Brain (organoid and tissue), 16 donors: ENCODE measurements at places on chromosomes 3 and 15. TPM values are rescaled to one million over a fixed set of nuclear protein-coding genes. Genes with fewer than 3 reads are reported as not detected.
A peak's percentile ranks its signal among the peaks of the same experiment; 100 is the strongest.

GRCh38 chr15:22819651-22820050 is 18.8 kb upstream of the NIPA2 start:
- DNase-seq: no peak

The DUOX1 gene
- 1.3 TPM for polyA plus RNA-seq

- no peak for DNase-seq
These were observed 269.0 kb downstream of the ZNF621 start for GRCh38 chr3:40793730-40794129.

DNA sequence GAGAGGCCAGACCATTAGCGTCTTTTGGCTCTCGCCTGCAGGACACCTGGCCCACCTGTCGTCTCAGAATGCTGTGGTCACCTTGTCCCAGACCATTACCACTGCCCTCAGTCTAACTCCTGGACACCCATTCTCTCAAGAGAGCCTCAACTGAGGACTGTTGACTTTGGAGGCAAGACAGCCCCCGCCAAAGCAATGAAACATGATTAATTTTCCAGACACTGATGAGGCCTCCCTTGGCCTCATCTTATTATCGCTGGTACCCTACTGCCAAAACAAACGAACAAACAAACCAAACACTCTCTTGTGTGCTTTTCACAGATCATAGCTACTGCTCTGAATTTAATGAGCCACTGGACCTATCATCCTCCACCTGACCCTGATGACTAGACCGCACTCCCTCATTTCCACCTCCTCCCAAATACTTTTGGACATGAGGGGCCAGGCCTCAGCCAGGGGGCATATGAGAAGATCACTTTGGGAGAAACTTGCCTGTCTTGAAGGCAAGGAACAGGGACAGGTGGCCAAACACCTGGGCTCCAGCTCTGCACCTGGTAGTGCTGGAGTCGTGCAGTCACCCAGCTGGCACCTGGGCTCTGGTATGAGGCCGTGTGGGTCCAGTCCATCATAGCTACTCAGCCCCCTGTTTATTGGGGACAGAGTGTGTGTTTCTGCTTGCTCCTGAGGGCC is 27.6 kb downstream of the ALS2CL start:
- no peak for DNase-seq

GRCh38 chr3:126962756-126963155 is 20.2 kb upstream of the PLXNA1 start:
- no peak for DNase-seq

GRCh38 chr3:22928216-22929110 is 274.7 kb upstream of the UBE2E2 start:
- peak; percentile 69 for DNase-seq

DNA sequence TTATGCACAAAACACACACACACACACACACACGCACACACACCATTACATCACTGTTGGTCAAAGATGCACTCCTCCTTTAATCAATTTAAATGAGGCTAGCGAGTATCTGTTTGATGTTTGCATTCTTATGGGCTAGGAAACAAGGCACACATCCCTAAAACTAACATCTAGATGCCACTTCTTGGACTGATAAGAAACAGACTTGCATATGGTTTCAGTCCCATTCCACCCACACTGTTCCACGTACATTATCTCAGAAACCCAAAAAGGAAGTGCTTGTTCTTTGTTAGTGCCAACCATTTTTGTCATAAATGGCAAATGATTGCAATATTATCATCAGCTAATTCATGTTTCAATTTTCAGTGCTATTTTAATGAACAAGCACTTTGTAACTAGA is 69.5 kb downstream of the CCR1 start:
- DNase-seq: no peak

The ZIC4 gene
- polyA plus RNA-seq: 0.49 TPM

GRCh38 chr15:90222547-90222946 is 11.2 kb downstream of the CIB1 start:
- DNase-seq: no peak

The TMCO5A gene
- polyA plus RNA-seq: not detected

The IQCH gene
- 3.9 TPM for polyA plus RNA-seq

- no peak for DNase-seq
These were observed 19.0 kb upstream of the SLC25A36 start for GRCh38 chr3:140922634-140923033.

- no peak for DNase-seq
These were observed 727.1 kb upstream of the NECTIN3 start for GRCh38 chr3:110344487-110344886.

The DUOXA2 gene
- not detected for polyA plus RNA-seq

GRCh38 chr3:14680716-14681115 is 5.8 kb downstream of the C3orf20 start:
- no peak for DNase-seq

- DNase-seq: no peak
These were observed 36.7 kb upstream of the GOLGA8B start for GRCh38 chr15:34620142-34620541.

DNA sequence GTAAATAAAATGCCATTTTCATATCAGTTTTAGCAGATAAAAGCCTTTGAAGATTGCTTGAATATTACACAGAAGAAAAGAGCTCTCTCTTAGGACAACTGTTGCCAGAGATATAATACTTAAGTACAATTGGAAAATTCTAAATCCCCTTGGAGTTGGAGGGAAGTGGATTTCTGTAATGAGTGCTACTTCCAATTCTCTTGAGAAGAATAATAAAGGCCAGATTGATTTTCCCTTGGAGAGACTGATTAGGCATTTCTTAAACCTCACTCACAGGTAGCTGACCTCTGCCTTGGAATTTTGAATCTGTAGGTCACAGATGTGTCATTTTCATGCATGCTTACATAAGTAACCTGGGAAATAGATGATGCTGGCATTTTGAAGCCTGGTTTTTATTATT is 29.8 kb upstream of the PSMD6 start:
- peak; percentile 55 for DNase-seq

The GOLGA6A gene
- not detected for polyA plus RNA-seq

- no peak for DNase-seq
These were observed 665.4 kb upstream of the CBLB start for GRCh38 chr3:106534206-106534605.

The TMC3 gene
- polyA plus RNA-seq: not detected

The LMLN gene
- 1.5 TPM for polyA plus RNA-seq

The GRIP2 gene
- 0.54 TPM for polyA plus RNA-seq

- DNase-seq: no peak
These were observed 3.7 kb downstream of the WNT5A start for GRCh38 chr3:55483196-55484095.

DNA sequence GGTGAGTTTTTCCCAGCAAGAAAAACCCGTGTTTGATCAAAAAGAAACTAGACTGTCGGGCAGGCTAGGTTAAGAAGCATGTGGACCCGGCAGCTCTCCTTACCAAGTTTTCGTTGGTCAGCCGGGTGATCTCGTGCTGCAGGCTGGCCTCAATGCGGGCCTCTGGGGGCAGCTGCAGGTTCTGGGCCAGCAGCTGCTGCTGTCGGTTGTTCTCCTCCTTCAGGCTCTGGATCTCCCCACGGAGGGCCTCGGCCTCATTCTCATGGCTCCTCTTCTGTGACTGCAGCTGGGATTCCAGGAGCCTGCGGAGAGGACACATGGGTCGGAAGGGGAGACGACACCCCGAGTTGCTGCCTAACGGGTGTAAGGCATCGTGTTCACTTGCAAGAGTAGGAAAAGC is 44.5 kb upstream of the MYO5C start:
- DNase-seq: no peak

DNA sequence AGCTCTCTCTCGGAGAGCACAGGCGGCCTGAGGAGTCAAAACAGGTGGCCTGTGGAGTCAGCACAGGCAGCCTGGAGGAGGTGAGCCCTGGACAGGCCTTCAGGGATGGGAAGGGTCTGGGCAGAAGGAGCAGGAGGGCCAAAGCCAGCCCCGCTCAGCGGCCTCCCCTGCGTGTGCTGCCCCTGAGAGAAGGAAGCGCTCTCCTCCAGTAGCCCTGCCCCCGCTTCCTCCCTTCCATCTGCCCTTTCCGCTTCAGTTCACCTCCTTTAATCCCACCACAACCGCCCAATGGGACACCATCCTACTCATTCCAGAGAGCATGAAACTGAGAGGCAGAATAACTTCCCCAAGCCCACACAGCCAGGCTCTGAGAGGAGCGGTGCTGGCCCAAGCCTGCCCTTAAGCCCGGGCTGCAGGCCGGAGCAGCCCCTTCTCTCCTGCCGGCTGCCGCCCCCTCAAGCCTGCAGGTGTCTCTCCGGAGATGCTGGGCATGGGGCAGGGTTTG is 3.2 kb upstream of the NR2E3 start:
- peak; percentile 34 for DNase-seq

DNA sequence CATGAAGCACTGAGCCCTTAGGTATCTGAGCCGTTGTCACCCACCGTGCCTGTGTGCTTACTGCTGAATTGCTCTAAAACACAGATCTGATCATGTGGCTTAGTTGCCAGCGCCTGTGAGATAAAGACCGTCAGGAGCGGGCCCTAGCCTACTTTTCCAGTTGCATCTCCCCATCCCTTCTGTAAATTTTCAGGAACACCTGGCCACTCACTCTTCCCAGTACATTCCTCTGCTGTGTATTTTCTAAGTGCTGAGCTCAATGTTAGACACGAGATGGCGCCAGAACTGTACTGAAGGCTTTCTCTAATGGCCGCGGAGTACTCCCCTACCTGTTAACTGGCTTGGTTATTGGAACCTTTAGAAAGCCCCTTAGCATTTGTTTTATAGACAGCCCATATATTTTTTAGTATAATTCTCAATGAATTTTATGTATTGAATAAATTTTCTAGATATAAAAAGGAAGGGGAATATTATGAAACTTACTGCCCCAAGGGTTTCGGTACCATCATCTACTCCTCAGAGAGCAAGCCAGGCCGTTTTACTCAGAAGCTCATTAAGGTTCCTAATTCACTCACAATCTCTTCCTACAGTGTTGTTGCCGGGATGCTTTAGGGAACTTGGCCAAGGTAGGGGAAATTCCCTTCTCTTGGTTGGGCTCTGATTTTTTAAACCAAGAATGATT is 16.7 kb upstream of the WNT7A start:
- peak; percentile 91 for DNase-seq

- DNase-seq: peak; percentile 54
These were observed 21.8 kb downstream of the ST3GAL6 start for GRCh38 chr3:98784666-98785600.

GRCh38 chr3:15492847-15493360 is 28.6 kb downstream of the COLQ start:
- no peak for DNase-seq

The SNX22 gene
- 13.4 TPM for polyA plus RNA-seq

DNA sequence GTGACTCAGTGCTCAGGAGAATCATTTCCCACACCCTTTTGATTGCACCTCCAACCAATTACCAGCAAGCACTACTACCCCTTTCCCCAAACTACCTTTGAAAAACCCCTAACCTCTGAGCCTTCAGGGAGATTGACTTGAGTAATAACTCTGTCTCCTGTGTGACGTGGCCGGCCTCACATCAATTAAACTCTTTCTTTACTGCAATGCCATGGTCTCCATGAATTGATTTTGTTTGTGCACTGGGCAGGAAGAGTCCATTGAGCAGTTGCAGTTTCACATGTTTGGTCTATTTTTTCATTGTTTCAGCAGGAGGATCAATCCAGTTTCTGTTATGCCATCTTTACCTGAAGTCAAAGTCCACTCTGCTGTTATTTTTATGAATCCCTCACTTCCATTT is 32.4 kb downstream of the SCN11A start:
- DNase-seq: no peak

The FLNB gene
- 27.6 TPM for polyA plus RNA-seq

GRCh38 chr3:117814975-117815374 is 1105.4 kb downstream of the TUSC7 start:
- no peak for DNase-seq

DNA sequence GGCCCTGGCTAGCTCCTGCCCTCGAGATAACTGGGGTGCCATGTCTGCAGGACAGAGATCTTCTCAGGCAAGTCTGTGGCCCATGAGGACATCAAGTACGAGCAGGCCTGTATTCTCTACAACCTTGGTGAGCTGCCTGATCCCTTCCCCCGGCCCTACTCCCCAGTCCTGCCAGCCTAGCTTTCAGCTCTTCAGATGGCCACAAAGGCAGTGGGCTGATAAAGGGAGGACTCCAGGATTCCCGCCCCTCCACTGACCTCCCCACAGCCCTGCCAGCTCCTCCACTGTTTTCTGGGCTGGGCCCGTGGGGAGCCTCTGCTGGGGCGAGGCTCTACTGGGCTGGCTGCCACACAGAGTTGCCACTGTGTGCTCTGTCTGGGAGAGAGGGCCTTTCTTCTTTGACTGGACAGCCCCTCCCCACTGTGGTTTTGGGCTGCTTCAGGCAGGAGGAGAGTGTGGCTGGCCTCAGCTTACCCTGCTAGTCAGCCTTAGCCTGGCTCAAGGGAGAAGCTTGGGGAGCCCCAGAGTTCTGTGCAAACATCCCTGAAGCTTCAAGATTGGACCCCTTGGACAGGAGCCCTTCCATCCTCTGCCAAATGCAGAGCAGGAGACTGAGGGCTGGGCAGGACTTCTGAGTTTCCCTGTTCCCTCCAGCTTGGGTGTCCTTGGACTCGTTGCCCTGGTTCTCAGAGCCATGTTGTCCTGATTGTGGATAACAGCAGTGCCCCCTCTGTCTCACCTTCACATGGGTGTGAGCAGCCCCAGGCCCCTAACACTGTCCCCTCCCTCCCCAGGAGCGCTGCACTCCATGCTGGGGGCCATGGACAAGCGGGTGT is 24.4 kb downstream of the PTPN23 start:
- peak; percentile 31 for DNase-seq

DNA sequence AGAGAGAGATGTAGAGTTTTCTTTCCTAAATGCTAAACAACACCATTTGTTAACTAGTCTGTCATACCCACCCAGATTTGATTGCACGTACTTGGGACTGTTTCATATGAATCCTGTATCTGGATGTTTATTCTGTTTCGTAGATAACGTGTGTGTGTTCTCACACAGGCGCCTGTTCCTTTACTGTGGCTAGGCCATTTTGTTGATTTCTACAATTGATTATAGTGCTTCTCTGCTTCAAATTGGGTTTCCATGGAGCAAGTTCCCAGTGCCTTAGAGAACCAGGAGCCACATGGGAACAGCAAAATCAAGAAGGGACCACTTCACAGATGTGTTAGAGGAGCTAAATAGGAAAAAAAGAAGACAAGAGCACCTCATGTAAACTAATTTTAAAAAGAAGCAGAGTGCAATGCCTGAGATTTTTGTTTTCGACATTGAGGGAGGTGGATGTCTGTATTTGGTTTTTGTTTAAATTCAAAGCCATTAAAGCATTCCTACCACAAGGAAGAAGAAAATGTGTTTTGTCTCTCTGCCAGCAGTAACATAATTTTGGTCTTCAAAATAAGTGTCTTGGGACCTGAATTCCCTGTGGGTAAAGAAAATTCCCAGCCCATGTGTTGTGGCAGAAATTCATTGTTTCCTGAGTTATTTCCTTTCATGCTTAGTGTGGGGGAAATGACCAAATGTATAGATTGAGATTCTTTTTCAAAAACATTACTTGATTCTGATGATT is 424.0 kb upstream of the C2CD4B start:
- peak; percentile 23 for DNase-seq

The TTC21A gene
- 1.7 TPM for polyA plus RNA-seq

GRCh38 chr3:34780973-34781372 is 858.4 kb upstream of the ARPP21 start:
- no peak for DNase-seq

GRCh38 chr3:190325923-190326322 is 3.7 kb upstream of the CLDN1 start:
- no peak for DNase-seq

- DNase-seq: peak; percentile 88
These were observed 2.2 kb upstream of the GRAMD2A start for GRCh38 chr15:72199721-72200212.

GRCh38 chr15:96054621-96055020 is 275.9 kb upstream of the NR2F2 start:
- DNase-seq: peak; percentile 31
